ENCODE measurements at places on chromosomes 13 and 19.

DNA sequence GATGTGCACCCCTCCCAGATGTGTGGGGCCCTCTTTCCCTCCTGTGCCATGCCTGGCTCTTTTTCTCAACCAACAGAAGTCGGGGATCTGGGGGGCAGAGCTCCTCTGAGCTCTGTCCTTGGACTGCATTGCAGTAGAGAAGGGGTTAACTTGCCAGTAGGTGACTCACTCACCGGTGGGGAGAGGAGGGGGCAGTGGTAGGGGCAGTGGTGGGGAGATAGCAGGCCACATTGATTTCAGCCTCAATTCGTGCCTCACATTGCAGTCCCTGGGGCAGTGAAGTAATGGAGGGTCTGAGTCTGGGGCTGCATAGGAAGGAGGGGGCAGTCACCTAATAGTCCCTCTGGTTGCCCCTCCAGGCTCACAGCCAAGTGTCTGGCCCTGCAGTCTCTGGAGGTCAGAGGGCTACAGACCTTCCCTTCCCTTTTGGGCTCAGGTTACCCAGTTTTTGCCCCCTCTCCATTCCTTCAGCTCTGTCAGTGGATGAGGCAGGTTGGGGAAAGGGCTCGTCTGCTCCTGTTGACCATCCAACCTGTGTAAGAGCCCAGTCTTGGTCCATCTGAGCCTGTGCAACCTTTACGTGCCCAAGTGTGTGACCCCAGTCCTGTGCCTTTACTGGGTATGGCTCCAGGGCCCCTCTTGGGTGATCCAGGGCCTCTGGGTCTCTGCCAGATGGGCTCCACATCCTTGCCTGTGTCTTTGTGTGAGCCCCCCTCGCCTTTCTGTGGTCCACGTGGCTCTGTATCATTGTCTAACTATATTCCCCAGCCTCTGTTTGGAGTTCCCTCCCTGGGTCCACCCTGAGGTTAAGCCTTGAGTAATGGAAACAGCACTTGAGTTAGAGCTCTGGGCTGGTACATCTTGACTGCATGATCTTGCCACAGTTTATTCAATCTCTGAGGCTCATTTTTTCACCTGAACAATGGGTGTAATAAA lies 13.0 kb downstream of the CIC start:
- DNase-seq, result no peak

- DNase-seq, result no peak
Observed at GRCh38 chr13:97468331-97468730, 34.4 kb downstream of the RAP2A start.

- no peak for DNase-seq
Observed at GRCh38 chr13:42239644-42240043, 32.3 kb upstream of the AKAP11 start.

DNA sequence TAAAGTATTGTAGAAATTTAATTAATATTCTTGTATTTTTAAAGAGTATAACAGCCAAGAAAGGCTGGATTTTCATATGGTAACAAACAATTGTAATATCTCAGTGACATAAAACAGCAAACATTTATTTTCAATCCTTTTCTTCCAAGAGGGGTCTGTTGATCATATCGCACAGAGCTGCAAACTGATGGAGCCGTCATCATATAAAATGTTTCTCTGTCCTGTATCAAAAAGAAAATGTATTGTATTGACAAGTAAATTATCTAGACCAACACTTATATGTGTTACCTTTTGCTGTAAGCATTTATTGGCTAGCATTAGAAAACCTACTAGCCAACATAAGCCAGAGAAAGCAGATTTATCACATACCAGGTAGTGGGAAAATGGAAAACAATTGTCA lies 2861.4 kb upstream of the PCDH20 start:
- DNase-seq, result no peak

DNA sequence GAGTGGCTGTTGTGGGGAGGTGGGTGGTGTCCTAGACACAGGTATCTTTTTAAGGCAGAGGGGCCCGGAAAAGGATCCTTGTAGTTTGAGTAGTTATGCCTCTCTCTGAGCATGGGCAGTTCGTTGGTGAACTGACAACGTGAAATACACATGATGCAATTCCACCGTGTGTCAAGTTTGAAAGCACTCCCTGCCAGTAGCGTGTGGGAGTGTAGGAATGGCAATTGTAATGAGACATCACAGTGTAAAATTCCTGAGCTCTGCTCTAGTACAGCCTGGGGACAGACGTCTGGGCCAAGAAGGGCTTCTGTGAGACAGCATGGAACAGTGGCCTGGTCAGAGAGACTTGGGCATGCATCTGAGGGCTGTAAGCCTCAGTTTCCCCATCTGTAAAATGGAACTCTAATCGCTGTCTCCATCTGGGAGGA lies 10.4 kb upstream of the ASF1B start:
- no peak for DNase-seq

GRCh38 chr13:34926508-34926907 lies 15.6 kb upstream of the NBEA start:
- no peak for DNase-seq

DNA sequence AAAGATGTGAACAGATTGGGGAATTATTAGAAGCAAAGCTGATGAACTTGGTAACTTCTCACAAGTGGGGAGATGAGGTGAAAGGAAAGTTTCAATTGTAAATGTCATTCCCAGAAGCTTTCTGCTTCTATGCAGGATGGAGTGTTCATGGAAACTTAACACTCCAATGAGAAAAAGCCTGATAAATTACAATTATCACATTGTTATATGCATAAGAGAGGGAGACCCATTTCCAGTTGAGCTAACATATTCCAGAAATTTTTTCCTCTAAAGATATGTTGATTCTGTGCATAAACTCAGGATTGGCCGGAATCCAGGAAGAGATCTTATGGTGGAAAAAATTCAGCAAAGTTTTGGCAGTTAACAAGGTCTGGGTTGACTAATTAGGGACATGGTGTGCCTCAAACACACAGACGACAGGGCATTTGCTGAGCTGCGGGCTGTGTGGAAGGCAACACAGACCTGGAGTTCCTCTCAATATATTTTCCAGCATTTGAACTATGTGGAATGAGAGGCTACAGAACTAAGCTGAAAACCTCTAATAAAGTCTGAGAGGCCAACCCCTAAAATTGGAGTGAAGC lies 64.9 kb upstream of the FGF14 start:
- DNase-seq, result no peak

- no peak for DNase-seq
Observed at GRCh38 chr13:106859533-106859904, 291.6 kb upstream of the ARGLU1 start.

DNA sequence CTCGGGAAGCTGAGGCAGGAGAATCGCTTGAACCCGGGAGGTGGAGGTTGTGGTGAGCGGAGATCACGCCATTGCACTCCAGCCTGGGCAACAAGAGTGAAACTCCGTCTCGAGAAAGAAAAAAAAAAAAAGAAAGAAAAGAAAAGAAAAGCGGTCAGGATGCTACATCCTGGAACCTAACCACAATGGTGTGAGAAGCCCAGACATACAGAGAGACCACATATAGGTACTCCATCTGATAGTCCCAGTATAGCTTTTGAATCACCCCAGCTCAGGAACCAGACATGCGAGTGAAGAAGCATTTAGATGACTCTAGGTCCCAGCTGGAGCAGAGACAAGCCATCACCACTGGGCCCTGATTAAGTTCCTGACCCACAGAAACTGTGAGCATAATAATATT lies 3.2 kb downstream of the IFNL1 start:
- no peak for DNase-seq

- no peak for DNase-seq
Observed at GRCh38 chr13:31801088-31801487, 61.8 kb downstream of the RXFP2 start.

DNA sequence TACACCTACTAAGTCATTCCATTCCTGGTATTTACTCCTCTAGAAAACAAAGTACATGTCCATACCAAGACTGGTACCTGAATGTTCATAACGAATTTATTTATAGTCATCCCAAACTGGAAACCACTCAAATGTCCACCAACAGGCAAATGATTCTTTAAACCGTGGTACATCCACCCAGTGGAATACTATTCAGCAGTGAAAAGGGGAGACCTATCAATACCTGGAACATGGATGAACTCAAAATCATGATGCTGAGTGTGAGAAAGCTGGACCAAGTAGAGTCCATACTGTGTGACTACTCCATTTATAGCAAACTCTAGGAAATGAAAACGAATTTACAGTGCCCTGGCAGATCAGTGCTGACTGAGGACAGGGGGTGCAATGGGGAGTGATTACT lies 11.9 kb upstream of the NAPA start:
- no peak for DNase-seq

DNA sequence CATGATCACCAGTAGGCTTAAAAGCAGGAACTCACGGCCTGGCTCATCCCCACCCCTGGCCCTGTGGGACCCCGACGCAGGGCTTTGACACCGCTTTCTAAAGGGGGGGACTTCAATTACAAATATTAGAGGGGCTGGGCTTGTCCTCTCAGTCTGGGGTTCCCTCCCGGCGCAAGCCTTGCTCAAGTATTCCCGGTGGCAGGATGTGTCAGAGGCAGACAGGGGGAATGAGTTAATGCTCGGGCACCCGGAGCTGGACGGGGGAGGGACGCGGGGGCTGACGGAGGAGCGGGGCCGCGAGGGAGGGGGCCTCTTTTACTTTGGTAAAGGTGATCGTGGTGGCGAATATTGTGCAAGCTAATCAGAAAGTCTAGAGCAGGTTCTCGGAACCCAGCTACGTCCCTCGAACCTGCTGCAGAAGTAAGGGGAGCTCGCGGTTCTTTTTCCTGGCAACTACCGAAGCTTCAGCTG lies 1.1 kb downstream of the FGF14 start:
- no peak for DNase-seq

- no peak for DNase-seq
Observed at GRCh38 chr13:39692660-39693438, 37.4 kb downstream of the COG6 start.

DNA sequence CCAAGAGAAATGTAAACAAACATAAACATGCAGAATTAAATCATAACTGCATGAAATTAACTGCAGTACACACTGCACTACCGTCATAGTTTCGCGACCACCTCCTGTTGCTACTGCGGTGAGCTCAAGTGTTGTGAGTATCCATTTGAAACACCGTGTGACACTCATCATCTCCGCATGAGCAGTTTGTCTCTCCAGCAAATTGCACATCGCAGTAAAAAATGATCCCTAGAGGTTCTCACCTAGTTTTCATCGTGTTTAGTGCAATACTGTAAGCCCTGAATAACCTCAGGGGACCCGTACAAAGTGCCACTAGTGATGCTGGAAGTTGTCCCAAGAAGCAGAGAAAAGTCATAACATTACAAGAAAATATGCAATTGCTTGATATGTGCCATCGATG lies 147.7 kb downstream of the DPF1 start:
- DNase-seq, result no peak

GRCh38 chr13:61988810-61989209 lies 573.2 kb upstream of the PCDH20 start:
- no peak for DNase-seq

- DNase-seq, result no peak
Observed at GRCh38 chr13:94646904-94647303, 45.2 kb downstream of the GPR180 start.

GRCh38 chr19:16208064-16208759 lies 10.5 kb downstream of the AP1M1 start:
- no peak for DNase-seq

DNA sequence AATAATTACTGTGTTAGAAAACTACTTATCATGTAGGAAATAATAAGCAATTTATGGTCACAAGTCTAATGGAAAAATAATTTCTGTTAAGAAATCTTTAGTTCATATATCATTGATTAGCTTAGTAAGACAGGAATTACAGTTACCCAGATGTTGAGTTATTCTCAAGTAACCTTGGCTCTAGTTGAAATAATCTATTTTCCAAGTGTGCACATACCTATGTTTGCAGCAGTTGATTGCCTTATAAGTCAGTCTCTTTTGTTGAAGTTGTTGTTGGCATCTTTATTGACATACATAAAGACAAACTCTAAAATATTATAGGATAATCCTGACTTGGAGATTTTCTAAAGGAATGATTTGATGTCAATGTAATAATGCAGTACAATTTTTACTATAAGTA lies 511.4 kb upstream of the KLF12 start:
- DNase-seq, result no peak

DNA sequence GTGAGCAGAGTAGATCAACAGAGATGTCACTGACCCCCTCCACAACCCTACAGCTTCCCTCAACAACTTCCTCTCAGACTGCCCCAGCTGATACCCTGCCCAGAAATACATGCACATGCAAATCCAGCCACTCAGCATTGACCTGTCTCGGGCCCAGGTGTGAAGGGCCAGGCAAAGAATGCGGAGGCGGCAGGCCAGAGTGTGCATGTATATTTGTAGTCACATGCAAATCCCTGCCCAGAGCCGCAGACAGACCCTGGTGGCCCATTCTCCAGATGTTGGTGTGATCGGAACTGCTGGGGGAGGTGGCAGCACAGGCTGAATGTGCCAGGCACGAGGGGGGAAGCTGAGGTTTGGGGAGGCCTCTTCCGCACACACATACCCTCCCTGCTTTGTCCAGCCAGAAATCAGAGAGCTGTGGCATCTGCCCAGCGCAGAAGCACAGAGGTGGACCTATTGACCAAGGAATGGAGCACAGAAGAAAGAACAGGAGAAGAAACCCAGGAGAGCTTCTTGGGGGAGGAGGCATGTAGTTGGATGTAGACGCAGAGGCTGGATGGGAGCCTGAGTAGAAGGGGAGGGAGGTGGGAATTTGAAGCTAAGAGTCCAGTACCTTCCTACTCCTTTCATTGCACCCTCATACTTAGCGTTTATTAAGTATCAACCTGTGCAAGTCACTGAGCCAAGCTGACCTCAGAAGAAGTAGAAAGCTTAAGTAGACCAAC lies 14.4 kb downstream of the MEF2B start:
- no peak for DNase-seq
